ENCODE measurements at places on chromosomes 11 and 22.

DNA sequence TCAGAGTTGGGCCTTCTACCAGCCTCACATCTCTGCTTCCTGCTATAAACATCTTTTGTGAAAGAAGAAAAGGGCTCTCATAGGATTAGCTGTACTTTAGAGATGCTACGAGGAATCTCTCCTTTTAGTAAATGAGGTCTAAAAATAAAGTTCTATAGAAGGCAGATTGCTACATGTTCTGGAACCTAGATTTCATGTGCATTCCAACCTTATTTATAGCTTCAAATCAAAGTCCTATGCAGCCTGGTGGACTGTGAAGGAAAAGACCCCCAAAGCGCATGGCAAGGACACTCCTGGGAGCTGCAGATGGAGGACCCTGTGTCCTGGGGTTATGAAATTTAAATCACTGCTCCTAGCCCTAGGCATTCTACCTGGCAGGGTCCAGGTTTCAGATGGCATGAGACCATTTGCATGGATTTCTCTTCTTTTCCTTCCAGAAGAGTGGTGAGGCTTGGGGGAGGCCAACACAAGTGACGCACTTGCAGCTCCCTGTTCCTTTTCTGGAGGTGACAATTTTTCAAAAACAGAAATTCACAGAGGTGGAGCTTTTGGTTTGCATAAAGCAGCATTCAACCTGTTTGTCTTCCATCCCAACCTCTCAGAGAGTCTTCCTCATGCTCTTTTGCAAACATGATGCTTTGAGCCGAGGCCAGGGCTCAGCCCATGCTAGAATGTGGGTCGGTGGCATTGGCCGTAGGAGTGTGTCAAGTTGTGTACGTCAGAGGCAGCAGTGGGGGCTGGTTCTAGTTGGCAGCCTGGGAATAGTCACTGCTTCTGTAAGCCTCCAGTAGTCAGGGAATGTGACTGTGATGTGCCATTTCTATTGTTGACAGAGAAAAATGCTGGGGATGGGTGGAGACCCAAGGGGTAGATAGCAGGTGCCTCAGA is 6.3 kb downstream of the CRY2 start:
- DNase-seq: no peak

DNA sequence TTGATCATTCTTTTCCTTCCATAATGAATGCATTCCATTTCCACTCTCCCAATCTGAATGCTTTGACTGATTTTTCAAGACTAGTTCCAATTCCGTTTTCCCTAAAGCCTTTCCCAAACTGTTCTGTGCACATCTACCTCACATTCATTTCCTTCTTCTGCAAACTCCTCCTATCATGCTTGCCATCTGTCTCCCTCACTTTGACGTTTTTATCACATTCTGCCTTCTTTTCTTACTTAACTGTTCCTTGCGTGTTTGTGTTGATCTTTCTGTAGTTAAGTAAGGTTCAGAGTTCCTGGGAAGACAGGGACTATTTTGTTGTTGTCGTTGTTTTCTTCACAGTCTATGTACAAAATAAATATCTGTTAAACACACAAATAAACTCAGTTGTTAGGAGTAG is 179.0 kb downstream of the NXPE2 start:
- DNase-seq: no peak

- no peak for DNase-seq
These were observed 14.3 kb upstream of the SPI1 start for GRCh38 chr11:47392546-47393162.

DNA sequence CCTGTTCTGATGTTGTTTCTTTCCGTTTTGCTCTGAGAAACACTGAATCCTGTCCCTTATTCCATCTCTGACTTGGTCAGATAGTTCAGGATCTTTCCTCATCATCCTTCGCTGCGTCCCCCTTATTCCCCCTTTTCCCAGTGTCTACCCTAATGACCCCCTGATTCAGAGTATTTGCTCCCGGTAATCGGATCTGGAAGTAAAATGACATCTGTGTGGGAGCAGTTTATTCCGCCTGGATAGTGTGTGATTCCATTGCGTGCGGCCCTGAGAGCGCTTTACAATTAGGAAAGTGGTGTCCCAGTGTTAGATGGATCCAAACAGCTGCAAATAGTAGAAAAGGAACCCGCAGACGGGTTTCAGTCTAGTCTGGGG is 606 bp downstream of the DRG1 start:
- no peak for DNase-seq

DNA sequence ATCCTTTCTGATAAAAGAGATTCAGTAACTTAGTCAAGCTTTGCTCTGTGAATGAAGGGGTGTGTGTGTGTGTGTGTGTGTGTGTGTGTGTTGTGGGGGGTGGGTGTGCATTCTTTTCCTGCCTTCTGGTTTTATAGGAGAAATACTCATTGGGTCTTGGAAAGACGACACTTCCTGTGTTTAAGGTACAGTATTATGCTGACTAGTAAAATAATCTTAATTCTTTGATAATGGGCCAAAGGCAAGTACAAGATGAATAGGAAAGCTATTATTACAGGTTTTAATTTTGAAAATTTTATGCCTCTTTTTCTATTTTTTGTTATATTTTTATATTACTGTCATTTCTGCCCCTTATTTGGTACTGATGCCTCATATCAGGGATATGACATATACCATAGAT is 26.1 kb downstream of the HSD17B12 start:
- DNase-seq: no peak

DNA sequence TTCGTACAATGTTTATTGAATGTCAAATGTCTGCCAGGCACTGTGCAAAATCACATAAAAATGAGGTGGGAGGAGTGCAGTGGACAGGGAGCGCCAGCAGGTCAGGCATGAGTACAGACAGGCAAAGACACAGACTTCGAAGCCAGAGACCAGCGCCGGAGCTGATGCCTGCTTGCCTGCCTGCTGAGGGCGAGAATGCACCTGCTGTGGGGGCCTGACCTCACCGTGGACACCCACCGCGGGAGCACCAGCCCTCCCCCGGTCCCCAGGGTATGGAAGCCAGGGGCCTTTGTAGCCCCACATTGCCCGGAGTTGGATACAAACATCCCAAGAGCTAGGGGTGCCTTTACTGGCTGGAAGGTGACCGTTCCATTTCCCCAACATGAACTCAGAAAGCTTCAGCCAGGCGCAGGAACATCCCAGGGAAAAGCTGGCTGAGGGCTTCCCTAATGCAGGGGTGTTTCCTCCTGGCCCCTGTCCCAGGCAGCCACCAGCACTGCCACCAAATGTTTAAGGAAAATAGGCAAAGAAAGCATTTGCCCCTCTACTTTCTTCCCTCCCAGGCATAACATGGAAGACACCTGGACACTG is 17.9 kb downstream of the IFITM10 start:
- DNase-seq: no peak

DNA sequence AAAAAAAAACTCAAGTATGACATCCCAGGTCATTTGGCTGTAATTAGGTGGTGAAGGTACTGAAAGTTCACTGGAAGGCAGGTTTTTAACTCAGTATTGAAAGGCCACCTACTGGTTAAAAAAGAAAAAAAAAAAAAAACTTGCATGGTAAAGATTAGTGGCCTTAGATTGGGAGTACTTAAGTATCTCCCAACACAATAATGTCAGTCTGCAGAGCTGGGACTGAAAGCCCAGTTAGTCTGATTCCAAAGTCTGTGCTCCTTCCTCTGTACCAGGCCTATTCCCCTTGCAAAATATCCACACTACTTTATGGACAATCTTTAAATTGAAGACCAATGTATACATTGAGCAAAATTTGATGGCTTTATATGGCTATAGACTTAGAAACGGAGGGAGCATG is 85.5 kb downstream of the NOX4 start:
- DNase-seq: no peak

DNA sequence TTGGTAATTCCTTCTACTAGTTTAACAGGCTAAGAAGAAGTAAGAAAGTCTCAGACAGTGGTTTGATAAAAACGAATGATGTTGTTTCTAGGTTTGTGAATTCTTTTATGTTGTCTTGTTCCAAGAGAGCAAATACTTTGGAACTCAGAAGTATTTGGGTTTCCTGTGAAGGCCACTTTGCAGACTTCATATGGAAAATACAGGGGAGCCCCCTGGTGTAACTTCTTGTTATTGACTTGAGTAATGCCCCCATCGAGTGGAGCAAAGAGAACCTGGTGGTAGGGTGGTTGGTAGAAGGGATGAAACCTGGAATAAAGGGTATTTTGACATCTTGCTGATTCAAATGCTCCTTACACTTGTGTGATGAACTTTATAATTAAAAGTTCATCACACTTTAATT is 40.0 kb upstream of the PTH start:
- no peak for DNase-seq

GRCh38 chr11:127592371-127592770 is 591.8 kb upstream of the KIRREL3 start:
- DNase-seq: no peak

GRCh38 chr11:120775986-120776951 is 247.6 kb upstream of the TBCEL start:
- DNase-seq: no peak

DNA sequence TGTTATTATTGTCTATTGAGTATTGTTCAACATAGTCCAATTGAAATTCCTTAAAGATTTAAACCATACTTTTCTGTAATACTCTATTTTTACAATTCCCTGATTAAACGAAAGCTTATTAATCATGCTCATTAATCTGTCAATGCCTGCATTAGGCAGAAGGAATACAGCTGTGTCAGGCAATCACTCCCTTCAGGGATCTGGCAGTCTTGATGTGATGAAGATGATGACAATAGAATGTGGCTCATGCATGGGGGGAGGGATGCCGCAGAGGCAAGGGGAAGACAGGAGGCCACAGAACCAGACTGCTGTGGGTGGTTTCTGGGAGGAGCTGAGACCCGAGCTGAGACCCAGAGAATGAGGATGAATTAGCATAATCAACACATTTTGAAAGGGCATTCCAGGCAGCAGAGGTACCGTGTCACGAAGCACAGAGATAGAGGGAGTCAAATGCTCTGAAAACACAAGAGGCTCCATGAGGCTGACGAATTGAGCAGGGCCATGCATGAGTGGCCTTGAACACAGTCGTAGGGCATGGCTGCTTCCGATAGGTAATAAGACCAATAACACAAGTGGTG is 1075.5 kb downstream of the OPCML start:
- no peak for DNase-seq

GRCh38 chr22:37182949-37183245 is 5.2 kb downstream of the C1QTNF6 start:
- no peak for DNase-seq

DNA sequence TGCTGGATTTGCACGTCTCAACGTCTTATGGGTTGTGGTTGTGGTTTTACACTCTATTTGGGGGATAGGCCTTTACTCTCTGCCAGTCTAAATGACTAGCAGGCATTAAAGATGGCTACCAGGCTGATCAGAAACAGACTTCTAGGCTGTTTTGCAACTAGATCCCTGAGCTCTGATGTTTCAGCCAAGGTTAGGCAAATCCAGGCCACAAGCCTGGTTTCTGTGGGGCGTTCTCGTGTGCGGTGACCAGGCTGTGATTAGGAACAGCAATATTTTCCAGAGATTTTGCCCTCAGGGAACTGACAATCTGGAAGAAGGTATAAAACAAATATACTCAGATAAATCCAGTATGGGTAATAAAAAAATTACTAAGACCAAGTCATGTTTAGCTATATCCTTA is 502.4 kb downstream of the INSC start:
- no peak for DNase-seq

- DNase-seq: peak; percentile 35
These were observed 1225.7 kb downstream of the JRKL start for GRCh38 chr11:97615546-97615945.

GRCh38 chr11:117519170-117519569 is 191.5 kb downstream of the CEP164 start:
- DNase-seq: no peak

DNA sequence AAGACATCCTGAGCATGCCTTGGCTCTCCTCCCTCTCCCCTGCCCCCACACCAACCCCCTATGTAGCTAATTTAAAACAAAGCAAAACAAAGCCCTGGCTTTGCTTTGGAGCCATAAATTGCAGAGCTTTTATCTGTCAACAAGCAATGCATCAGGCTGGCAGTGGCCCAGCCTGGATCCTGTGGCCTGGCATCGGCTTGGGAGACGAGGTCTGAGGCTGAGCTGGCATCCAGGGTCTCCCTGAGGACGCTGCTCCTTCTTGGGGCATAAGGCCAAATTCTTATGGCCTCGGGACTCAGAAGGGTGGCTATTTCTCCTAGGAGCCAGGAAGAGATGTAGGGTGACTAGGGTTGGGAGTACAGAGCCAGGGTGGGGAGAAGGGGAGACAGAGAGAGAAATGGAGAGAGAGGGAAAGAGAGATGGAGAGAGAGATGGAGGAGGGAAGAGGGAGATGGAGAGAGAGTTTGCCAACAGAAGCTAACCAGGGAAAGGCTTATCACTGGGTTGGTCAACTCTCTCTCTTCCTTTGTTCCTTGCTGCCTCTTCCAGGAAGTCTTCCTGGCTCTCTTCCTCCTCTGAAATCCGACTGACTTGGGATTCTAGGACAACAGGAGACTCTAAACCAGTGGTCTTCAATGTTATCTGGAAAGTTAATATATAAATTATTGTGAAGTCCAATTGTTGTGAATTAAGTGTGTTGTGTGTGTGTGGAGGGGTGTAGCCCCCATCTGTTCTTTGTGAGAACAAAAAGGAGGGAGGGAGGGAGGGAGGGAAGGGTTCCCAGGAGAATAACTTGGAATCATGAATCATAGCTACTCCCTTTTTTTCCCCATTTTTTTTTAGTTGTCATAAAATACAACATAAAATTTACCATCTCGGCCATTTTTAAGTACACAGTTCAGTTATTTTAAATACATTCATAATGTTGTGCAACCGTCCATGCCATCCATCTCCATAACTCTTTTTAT is 29.1 kb downstream of the TSPAN18 start:
- no peak for DNase-seq

DNA sequence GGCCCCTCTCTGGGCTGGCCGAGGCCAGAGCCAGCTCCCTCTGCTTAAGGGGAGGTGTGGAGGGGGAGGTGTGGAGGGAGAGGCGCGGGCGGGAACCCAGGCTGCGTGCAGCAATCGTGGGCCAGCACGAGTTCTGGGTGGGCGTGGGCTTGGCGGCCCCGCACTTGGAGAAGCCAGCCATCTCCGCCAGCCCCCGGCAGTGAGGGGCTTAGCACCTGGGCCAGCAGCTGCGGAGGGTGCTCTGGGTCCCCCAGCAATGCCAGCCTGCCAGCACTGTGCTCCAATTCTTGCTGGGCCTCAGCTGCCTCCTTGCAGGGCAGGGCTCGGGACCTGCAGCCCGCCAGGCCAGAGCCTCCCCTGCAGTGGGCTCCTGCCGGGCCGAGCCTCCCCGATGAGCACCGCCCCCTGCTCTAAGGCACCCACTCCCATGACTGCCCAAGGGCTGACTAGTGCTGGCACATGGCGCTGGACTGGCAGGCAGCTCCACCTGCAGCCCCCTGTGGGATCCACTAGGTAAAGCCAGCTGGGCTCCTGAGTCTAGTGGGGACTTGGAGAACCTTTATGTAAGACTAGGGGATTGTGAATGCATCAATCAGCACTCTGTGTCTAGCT is 96.7 kb upstream of the OR9G4 start:
- no peak for DNase-seq

Data from pulmonary artery endothelial cell (primary cell).